ENCODE measurements at places on chromosomes 11 and 22. TPM values are rescaled to one million over a fixed set of nuclear protein-coding genes. Genes with fewer than 3 reads are reported as not detected.

DNA sequence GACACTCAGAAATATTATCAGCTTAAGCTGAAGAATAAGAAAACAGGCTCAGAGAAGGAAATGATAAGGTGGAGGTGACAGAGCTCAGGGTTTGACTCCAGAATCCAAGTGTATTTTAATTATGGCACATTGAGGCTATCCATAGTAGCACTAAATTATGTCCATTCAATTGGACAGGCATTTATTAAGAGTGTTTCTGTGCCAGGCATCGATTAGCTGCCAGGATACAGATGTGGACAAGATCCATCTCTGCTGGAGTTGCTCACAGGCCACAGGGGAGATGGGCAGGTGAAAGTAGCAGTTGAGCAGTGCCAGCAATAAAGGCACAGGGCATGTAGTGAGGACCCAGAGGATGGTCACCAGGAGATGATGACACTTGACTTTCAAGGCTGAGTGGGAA lies 592.5 kb downstream of the INSC start:
- no peak for DNase-seq
- H3K4me3 ChIP-seq, result no peak overlapping the region
- no peak overlapping the region for H3K27ac ChIP-seq
- H3K36me3 ChIP-seq, result no peaks in the 10 kb centered on the region

GRCh38 chr11:16738947-16739815 lies 734 bp downstream of the C11orf58 start:
- H3K27ac ChIP-seq, result peak overlapping the region; percentile 93
- H3K4me3 ChIP-seq, result peak overlapping the region; percentile 95
- H3K4me1 ChIP-seq, result peaks cover 28% of the 10 kb centered on the region
- no peaks in the 10 kb centered on the region for H3K36me3 ChIP-seq
- DNase-seq, result no peak

DNA sequence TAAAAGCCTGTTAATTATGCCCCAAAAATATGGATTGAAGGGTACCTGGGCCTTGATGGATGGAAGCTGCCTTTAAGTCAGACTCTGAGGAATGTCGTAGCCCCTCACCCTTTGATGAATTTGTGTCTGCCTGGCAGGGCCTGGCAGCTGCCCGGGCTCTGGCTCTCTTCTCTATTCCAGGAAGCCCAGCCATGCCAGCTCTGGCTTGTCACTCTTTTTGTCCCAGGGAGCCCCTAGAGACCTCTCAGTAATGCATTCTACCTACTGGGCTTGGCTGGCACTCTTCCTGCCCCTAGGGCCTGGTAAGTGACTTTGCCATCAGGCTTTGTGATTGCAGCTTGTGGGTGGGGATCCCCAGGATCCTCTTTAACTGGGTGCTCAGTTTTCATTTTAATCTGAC lies 103.8 kb downstream of the GRIK4 start:
- no peak overlapping the region for H3K4me3 ChIP-seq
- DNase-seq, result no peak
- H3K27ac ChIP-seq, result no peak overlapping the region
- H3K36me3 ChIP-seq, result no peaks in the 10 kb centered on the region

DNA sequence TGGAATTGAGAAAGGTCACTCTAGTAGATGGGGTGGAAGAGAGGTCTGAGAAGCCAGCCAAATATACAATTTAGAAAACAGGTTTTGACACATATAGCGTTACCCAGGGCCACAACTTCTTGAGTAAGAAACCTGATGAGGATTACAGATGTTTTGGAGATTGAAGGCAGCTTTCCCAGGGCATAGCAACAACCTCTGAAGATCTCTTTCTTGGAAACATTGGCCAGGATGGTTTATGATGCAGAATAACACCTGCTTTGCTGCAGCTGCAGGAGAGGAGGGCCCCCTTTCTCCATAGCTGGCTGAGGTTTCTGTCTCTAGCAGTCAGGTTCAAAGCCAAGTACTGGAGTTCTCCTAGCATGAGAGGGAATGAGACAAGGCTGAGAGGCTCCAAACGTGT lies 75.1 kb upstream of the NUP50 start:
- no peaks in the 10 kb centered on the region for H3K36me3 ChIP-seq
- no peak for DNase-seq
- H3K4me3 ChIP-seq, result no peak overlapping the region
- no peaks in the 10 kb centered on the region for H3K27me3 ChIP-seq
- H3K27ac ChIP-seq, result no peak overlapping the region

DNA sequence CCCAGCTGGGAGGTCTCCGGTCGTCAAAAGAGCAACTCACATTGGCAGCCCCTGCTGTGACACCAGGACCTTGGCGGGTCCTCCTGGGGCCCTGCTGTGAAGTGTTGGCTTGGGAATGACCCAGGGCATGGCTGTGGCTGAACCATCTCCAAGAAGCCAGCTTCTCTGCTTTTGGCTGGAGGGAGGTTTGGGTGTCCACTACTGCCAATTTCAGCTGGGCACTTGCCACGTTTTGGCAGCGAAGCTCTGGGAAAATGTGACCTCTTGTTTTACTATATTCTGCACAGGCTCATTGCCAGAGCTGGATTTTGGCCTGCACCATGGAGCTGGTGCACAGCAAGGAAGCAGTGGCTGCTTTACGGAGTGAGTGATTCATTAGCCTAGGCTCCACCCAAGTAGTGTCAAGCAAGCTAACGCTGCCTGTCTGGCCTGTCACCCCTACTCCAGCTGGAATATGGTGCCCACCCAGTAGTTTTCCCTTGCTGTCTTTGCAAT lies 24.3 kb upstream of the SMCO4 start:
- DNase-seq, result peak; percentile 77
- no peaks in the 10 kb centered on the region for H3K36me3 ChIP-seq
- H3K27ac ChIP-seq, result peak overlapping the region; percentile 65
- H3K27me3 ChIP-seq, result no peaks in the 10 kb centered on the region
- H3K4me1 ChIP-seq, result peaks cover 10% of the 10 kb centered on the region

DNA sequence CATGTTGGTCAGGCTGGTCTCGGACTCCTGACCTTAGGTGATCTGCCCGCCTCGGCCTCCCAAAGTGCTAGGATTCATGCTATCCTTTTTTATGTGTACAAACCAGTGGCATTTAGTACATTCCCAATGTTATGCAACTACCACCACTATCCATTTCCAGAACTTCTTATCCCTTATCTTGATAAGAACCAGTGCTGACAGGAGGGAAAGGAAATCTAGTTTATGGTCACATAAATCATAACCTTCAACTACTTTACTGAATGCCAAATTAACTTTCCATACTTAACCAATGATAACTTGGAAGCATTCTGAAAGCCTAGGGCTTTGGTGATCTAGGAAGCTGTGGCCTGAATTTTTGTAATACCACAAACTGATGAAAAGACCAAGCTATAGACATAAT lies 170.4 kb downstream of the SWAP70 start:
- no peaks in the 10 kb centered on the region for H3K27me3 ChIP-seq
- H3K4me3 ChIP-seq, result no peak overlapping the region
- no peak for DNase-seq

GRCh38 chr11:132445859-132446291 lies 1075.5 kb downstream of the NTM start:
- H3K36me3 ChIP-seq, result no peaks in the 10 kb centered on the region
- H3K4me3 ChIP-seq, result no peak overlapping the region
- H3K27ac ChIP-seq, result no peak overlapping the region

DNA sequence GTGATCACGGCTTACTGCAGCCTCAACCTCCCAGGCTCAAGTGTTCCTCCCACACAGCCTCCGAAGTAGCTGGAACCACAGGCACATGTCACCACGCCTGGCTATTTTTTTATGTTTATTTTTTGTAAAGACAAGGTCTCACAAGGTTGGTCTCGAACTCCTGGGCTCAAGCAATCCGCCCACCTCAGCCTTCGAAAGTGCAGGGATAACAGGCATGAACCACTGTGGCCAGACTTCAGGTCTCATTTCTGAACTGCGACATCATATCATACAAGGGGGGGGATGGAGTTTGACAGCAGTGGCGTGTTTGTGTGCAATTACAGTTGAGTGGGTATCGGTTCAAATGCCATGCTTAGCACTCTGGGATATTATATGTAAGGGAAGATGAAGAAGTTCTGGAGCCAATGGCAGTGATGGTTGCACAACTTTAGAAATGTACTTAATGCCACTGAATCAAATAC lies 6.9 kb downstream of the NAALADL1 start:
- no peak overlapping the region for H3K4me3 ChIP-seq
- no peak overlapping the region for H3K27ac ChIP-seq
- peaks cover 2% of the 10 kb centered on the region for H3K4me1 ChIP-seq

DNA sequence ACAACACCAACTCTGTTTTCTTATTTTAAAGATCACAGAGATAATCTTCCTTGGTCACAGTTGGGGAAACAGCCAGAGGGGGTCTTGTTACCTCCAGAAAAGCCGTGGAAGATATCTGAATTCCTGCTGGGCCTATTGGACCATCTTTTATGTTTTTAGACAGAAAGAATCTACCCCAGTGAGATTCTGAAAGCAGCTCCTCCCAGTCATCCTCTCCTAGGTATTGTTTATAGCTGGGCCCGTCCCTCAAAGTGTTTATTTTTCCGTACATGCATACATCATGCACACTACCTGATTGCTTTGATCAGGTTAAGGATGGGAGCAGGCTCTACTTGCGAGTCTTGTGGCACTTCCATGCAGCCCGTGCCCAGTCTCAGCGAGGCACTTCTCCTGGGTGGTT lies 742.4 kb downstream of the NTM start:
- H3K27me3 ChIP-seq, result no peaks in the 10 kb centered on the region
- DNase-seq, result no peak
- no peaks in the 10 kb centered on the region for H3K4me1 ChIP-seq
- H3K36me3 ChIP-seq, result no peaks in the 10 kb centered on the region
- H3K4me3 ChIP-seq, result no peak overlapping the region
- no peak overlapping the region for H3K27ac ChIP-seq

DNA sequence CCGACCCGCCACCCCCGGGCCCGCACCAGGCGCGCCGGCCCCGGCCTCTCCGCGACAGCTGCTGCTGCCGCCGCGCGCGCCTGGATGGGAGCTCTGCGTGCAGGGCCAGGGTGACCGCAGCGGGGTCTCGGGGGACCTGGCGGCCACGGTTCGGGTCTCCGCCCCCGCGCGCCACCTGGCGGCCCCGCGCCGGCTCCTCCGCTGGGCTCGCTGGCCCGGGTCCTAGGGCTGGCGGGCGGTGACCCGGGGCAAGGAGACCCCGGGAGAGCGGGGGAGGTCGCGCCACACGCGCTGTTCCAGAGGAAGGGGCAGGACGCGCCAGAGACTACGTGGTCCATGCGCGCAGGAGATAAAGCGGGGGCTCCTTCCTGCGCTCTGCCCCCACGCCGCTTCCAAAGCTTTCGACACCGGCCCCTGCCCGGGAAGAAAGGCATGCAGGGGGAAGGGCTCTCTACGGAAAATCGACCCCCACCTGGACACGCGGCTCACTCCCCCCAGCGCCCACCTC lies 562 bp downstream of the SHANK2 start:
- H3K4me1 ChIP-seq, result peaks cover 16% of the 10 kb centered on the region
- H3K27ac ChIP-seq, result no peak overlapping the region
- no peaks in the 10 kb centered on the region for H3K36me3 ChIP-seq
- H3K4me3 ChIP-seq, result peak overlapping the region; percentile 69
- peaks cover 5% of the 10 kb centered on the region for H3K27me3 ChIP-seq
- DNase-seq, result no peak

- no peak overlapping the region for H3K4me3 ChIP-seq
- no peak overlapping the region for H3K27ac ChIP-seq
- H3K27me3 ChIP-seq, result no peaks in the 10 kb centered on the region
- H3K36me3 ChIP-seq, result no peaks in the 10 kb centered on the region
- H3K4me1 ChIP-seq, result no peaks in the 10 kb centered on the region
These were observed 54.1 kb downstream of the LDLRAD3 start for GRCh38 chr11:35997902-35998520.

- no peaks in the 10 kb centered on the region for H3K27me3 ChIP-seq
- no peak overlapping the region for H3K4me3 ChIP-seq
- no peaks in the 10 kb centered on the region for H3K36me3 ChIP-seq
- H3K4me1 ChIP-seq, result peaks cover 61% of the 10 kb centered on the region
- peak overlapping the region; percentile 58 for H3K27ac ChIP-seq
These were observed 19.9 kb downstream of the CD44 start for GRCh38 chr11:35158701-35159510.

DNA sequence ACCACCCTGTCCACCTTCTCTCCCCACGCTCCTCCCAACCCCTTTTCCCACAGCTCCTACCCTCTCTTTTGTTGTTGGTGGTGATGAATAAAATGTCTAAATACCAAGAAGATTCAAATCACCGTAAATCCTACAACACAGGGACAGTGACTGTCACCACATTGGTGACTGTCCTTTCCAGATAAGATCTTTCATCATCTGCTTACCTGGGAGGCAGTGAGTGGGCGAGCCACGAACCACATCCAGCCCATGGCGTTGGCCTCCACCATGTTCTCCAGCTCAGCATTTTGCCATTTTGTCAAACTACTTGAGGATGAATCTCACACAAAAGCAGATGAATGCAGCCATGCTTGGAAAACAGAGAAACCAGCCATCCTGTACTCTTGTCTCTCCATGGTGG lies 6.7 kb upstream of the CYTH4 start:
- H3K27ac ChIP-seq, result no peak overlapping the region
- no peaks in the 10 kb centered on the region for H3K36me3 ChIP-seq
- no peaks in the 10 kb centered on the region for H3K27me3 ChIP-seq

DNA sequence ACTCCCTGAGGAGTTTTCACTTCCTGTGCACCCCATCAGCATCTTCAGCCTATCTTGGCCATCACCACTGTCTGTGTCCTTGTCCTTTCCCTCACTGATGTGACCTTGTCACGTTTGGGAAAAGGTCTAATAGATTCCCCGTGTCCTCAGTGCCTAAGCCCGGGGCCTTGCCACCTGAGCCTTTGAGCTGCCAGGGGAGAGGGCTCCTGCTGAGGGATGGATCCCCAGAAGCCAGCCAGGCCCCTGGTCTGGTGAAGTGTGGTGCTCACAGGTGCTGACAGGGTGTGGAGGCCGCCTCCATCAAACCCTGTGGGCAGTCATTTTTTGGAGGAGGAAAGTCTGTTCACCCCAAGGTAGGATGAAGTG lies 47.2 kb downstream of the GAB4 start:
- no peak overlapping the region for H3K4me3 ChIP-seq
- no peak overlapping the region for H3K27ac ChIP-seq
- no peaks in the 10 kb centered on the region for H3K36me3 ChIP-seq
- H3K4me1 ChIP-seq, result no peaks in the 10 kb centered on the region

GRCh38 chr11:72216638-72217037 lies at the start of gene FOLR2:
TSS of gene FOLR2 (plus strand) at chr11:72216794. CDS start at chr11:72218585, 1,791 bp downstream.
- DNase-seq, result no peak
- no peaks in the 10 kb centered on the region for H3K4me1 ChIP-seq
- H3K27ac ChIP-seq, result no peak within 1 kb of the TSS
- no peaks in the 10 kb centered on the region for H3K36me3 ChIP-seq
- H3K4me3 ChIP-seq, result peak within 1 kb of the TSS; percentile 45

The IL18 gene
- total RNA-seq, result 12.3 TPM

The TMPRSS4 gene
- 2.2 TPM for total RNA-seq

The CDON gene
- total RNA-seq, result 17.7 TPM

The ADM2 gene
- total RNA-seq, result 0.14 TPM

The CRYBB3 gene
- total RNA-seq, result 1.8 TPM

The SPTBN2 gene
- total RNA-seq, result 5.6 TPM

The SERPIND1 gene
- total RNA-seq, result not detected

The NR1H3 gene
- total RNA-seq, result 20.4 TPM

The CD6 gene
- 2.2 TPM for total RNA-seq

The DEUP1 gene
- total RNA-seq, result not detected

The VPREB3 gene
- not detected for total RNA-seq

The SCGB1D2 gene
- not detected for total RNA-seq

The MAP6 gene
- 15.6 TPM for total RNA-seq
